ENCODE measurements at places on chromosomes 6 and 20.
A peak's percentile ranks its signal among the peaks of the same experiment; 100 is the strongest.

DNA sequence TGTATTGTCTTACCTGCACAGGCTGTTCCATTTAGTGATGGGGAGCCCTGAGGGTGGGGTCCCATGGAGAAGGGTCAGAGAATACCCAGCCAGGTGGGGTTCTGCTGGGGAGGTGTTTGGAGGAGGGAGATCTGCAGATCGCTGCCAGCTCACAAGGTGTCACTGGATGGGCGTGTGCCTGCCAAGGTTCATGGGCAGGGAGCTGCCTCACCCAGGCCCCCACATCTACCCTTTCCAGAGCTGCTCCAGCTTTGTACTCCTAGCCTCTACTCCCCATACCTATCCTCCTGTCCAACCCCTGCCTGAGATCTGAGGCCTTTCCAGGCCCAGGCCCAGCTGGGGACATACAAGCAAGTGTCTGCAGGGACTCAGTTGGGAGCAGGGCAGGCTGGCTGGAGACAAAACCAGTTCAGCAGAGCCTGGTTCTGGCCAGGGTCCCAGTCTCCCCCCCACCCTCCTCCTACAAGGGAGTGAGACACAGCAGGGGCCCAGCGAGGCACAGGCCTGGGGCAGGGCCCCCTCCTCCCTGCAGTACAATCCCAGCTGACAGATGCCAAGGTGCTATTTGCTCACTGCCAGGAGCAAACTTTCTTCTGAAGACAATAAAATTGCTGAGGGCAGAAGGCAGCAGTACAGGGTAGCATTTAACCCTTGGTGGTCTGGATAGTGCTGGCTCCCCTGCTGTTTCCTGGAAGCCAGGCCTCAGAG, 19.7 kb downstream of the SPDEF start:
- no peak for DNase-seq

DNA sequence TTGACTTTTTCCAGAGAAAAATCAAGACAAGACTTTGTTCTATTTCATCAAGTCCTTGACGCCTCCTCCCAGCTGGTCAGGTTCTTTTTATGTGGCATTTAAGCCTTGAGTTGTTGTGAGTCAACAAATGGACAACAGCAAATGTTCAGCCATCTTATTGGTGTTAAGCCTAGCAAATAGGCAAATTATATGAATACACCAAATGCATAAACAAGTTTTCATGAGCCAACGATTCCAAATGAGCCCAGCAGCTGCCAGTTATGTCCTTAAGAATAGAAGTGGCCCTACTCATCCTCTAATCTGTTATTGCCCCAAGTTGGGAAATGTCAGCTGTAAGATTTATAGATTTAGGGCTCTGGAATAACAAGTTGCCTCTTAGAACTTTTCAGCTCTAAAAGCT, 312.0 kb downstream of the SOX4 start:
- no peak for DNase-seq

GRCh38 chr20:1094751-1095150, 23.7 kb upstream of the PSMF1 start:
- no peak for DNase-seq

DNA sequence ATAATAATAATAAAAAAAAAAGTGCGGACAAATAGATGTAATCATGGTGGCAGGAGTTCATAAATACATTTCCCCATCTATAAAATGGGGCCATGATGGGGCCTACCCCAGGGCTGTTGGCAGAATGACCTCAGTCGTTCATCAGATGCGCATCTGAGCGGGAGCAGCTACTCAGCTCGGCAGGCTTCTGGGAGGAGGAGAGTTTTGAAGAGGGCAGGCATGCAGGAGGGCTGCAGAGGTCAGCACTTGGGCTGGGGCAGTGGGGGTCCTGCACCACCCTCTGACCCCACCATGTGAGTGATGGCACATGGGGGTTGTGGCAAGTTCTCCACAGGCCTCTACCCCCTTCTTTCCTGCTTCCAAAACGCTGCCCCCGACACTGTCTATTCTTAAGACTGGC, 373.5 kb downstream of the ZFAND3 start:
- no peak for DNase-seq

DNA sequence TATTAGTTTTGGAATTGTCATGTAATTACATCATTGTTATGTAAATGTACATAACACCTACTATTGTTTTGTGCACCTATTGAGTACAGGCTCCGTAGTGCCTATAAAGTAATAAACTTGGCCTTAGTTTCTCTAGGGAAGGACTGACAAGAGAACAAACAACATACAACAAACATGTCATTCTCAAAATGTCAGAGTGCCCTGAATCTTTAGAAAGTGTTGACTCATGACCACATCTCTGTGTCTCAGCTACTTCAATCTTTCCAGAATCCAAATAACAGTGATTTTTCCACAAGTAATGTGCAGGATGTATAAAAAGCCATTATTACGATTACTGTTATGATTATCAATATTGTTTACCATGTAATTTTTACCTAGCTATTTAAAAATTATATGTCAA, 17.2 kb downstream of the LAMP5 start:
- DNase-seq, result no peak

GRCh38 chr6:134422426-134423231, 104.7 kb upstream of the SGK1 start:
- DNase-seq, result no peak

DNA sequence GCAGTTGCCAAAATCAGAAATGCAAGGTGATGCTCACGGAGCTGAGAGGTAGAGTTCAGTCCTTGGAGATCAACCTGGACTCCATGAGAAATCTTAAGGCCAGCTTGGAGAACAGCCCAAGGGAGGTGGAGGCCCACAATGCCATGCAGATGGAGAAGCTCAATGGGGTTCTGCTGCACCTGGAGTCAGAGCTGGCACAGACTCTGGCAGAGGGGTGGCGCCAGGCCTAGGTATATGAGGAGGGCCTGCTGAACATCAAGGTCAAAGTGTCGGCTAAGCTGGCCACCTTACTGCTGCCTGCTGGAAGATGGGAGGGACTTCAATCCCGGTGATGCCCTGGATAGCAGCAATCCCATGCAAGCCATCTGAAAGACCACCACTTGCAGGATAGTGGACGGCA, 23.9 kb upstream of the FUT9 start:
- no peak for DNase-seq

GRCh38 chr6:12957321-12958051, 240.9 kb downstream of the PHACTR1 start:
- peak; percentile 82 for DNase-seq

DNA sequence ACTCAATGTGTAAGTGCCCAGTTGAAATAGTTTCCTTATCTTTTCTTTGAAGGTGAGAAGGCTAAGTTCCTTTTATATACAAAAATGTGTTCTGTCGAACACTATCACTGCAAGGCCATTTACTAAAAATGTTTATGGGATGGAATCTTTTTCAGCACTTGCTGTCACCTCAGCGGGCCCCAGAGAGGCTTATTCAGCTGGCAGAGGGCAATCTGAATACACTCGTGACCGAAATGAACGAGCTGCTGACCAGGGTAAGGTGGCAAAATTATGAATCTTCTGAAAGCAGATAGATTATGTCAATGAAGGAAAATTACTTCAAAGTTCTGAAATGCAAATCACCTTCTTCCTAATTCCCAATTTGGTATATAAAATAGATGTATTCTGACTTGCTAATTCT, 340.2 kb downstream of the ARHGAP18 start:
- DNase-seq, result no peak

GRCh38 chr6:154276810-154277628, 79.6 kb downstream of the IPCEF1 start:
- peak; percentile 84 for DNase-seq

GRCh38 chr6:145813285-145814034, 1.1 kb downstream of the FBXO30 start:
- DNase-seq, result peak; percentile 80

DNA sequence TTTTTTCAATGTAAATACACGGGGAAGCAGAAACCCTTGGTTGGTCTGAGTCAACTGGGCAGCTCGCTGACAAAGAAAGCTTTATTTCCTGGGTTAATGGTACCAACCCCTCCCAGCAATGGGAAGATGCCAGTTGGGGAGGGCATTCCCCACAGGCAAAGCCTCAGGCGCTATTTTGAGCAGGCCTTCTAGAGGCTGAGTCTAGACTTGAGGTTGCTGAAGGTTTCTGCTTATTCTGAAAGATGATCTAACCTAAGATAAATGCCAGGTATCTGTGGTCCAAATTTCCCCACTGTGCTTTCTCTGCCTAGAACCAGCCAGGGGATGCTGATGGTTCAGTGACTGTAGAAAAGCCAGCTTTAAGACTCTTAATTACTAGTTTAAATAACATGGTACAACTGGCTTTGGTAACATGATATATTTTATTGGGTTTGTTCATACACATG, 172.5 kb upstream of the JARID2 start:
- no peak for DNase-seq

- no peak for DNase-seq
Observed at GRCh38 chr20:9478771-9479170, 35.6 kb upstream of the LAMP5 start.

DNA sequence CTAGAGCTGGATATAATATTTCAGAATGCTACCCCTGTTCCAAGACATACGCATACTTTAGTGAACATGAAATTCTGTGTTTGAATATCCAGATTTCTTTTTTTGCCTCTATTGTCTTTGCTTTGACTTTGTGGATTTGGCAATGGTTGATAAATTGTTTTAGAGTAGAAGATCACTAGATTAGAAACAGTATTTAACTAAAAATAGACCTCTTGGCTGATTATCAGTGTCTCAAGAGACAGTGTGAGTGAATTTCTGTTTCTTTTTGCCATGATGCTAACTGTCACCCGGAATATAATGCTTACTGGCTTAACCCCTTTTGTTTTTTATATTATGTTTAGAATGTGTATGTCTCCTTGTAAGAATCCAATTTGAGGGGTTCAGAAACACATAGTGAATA, 102.5 kb downstream of the PLCB1 start:
- DNase-seq, result no peak

- no peak for DNase-seq
Observed at GRCh38 chr6:160297310-160297709, 38.7 kb upstream of the SLC22A2 start.

DNA sequence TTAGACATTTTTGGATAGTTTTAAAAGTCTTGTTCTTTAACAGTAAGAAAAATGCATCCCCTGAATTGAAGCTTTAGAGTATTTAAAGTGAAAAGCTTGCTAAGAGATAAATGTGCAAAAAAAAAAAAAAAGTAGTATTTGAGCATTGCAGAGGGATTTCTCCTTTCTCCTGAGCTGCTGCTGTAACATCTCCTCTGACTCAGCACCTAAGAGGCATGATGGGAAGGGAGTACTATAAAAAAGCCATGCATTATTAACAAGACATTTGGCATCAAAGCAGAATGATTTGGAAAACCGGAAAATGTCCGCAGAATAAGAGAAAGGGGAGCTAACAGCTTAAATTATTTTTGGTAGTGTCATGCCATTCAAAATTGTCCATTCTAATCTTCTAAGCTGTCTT, 27.9 kb downstream of the B4GALT5 start:
- DNase-seq, result peak; percentile 42

DNA sequence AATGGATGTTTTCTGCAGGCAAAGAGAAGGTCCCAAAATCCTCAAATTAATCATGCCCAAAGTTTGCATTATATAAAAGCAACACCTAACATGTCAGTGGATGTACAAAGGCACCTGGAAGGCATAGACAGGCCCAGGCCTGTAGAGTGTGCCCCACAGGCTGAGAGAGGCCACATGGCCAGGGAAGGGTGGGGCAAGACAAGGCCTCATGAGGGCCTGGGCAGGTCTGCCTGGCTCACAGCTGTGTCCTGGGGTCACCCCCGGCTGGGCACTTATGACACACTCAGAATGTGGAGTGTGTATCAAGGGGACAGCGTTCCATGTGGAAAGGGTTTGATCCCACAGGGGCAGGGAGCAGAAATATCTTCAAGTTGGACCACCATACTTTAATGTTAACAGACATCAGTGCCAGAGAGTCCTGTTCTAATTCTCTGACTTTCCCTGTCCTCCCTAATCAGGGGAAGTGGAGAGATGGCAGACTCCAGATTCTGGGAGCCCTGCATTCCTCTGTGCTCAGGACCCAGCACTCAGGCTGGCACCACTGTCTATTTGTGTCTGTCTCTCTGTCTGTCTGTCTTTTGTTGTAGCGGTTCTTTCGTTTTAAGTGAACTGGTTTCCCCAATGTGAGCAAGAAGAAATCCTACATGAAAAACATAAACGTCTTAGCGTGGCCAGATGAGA, 178.3 kb upstream of the FOXA2 start:
- DNase-seq, result no peak

- no peak for DNase-seq
Observed at GRCh38 chr6:145187491-145188206, 547.7 kb downstream of the EPM2A start.

- DNase-seq, result no peak
Observed at GRCh38 chr20:47995661-47996060, 210.4 kb upstream of the SULF2 start.

GRCh38 chr20:17436664-17437063, 94.5 kb downstream of the BFSP1 start:
- no peak for DNase-seq

- DNase-seq, result no peak
Observed at GRCh38 chr6:52276130-52276529, 8.4 kb downstream of the MCM3 start.

- no peak for DNase-seq
Observed at GRCh38 chr6:141418076-141418475, 714.6 kb upstream of the GJE1 start.

DNA sequence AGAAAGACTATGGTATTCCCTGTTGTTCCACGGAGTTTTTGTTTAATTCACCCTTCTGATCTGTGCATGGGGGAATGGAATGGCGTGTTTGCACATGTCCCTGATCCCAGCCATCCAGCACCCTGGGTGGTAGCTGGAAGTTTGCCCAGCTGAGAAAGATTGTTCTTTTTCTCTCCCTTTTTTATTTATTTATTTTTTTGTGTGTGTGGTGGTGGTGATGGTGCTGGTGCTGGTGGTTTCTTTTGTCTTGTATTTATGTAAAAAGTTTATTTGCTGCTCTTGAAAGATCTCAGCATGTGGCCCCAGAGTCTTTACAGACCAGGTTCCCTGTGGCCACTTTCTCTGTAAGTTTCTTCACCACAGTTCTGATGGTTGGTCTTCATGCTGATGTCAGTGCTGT, 372.6 kb downstream of the UTRN start:
- DNase-seq, result no peak

- no peak for DNase-seq
Observed at GRCh38 chr20:60570481-60571277, 612.5 kb downstream of the CDH26 start.

DNA sequence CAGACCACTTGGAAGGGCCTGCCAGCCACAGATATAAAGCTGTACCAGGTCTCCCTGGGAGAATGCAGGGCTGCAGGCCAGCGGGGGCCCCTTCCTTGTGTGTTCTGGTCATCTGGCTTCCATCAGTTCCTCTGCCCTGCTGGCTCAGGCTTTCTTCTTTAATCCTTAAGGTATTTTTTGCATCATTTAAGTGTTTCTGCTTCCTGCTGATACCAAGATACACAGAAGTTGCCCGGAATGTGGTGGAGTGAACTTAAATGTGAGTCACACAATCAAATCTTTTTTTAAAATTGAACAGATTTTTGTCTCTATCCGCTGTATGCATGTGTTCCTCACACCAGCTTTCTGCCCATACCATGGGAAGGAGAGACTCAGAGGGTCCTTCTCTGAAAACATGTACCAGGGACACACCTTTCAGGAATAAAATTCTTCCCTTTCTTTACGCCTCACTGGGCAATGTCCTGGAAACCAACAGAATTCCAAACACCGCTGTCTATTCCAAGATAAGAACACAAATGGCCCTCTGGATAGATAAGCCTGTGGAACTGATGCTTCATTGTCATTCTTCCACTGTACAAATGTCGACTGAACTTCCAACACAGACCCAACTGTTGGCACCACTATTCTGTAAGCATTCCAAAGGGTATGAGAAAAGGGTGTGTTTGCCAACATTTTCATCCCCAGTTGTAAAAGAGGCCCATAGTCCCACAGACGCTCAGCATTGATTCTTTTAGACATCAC, 206.2 kb upstream of the MYLIP start:
- DNase-seq, result peak; percentile 83

GRCh38 chr6:1039746-1040145, 272.2 kb upstream of the FOXQ1 start:
- no peak for DNase-seq
